ENCODE measurements at places on chromosomes 16 and 17.

DNA sequence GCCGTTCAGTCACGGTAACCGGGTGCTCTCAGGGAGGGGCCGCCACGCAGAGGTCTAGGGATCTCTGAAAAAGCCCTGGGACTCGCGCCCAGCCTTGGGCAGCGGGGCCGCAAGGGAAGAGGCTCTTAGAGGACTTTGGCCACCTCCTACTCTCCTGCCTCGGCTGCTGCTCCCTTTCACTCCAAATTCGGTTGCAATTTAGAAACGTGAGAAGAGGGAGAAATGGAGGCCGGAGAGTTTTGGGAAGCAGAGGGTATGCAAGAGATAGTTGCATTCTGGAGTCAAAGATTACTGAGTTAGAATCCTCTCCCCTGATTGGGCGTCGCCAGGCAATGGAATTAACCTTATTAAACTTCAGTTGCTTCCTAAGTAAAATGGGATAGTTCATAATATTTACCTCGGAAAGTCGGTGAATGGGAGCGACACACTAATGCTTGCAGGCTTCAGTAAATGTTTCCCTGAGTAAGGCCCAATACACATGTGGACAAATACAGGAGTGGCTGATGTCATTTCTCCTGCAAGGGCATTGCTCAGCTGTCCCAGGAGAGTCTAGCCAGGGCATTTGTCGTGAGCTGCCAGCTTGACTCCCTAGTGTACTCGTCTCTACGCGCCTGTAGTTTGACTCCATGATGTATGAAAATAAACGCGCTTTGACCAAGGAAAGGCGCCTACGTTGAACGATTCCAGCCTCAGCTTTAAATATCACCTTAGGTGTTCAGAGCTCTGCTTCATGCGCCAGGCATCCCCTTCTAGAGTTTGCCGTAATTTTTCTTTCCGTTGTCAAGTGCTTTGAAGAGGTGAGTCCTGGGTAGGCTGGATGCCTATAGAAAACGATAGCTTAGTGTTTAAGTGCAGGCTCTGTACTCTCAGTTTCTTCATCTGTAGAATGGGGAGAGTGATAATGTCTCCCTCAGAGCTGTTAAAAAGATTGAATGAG lies 667 bp downstream of the OGFOD1 start:
- peak; percentile 55 for DNase-seq

- DNase-seq, result peak; percentile 35
Observed at GRCh38 chr16:55543472-55543871, 23.0 kb upstream of the CAPNS2 start.

DNA sequence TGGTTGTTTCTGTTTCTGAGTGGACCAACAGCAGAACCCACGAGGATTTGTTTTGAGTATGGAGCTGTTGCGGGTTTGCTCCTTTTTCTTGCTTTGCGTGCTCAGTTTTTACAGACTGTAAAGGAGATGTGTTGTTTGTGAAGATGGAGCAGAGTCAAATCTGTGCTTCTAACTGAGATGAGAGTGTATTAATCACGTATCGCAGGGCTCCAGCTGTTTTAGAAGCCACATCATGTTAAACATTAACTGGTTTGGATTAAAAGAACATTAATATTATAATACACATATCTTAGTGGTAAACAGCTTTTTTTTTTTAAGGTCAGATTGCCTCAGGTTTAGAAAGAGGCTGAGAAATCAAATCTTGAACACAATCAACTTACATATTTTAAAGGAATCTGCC lies 69.4 kb downstream of the YPEL2 start:
- DNase-seq, result no peak

- DNase-seq, result no peak
Observed at GRCh38 chr16:22322021-22322471, 24.8 kb downstream of the POLR3E start.

DNA sequence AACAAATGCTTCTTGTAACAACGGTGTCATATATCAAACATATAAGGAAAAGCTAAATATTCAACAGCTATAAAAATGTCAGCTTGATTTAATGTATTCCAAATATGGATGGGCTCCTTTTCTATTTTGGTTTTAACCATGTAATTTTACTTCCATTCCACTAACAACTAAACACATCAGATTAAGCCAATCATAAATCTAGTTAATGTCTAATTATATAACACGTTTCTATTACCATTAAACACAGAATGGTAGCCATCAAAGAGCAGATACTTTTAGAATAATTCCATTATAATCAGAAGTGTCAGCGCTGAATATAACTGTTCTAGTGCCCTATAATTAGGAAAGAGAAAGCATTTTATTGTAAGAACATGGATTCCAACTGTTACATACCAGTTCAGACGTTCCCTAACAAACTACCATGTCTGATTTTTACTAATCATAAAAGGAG lies 10.0 kb downstream of the CMC2 start:
- DNase-seq, result no peak

DNA sequence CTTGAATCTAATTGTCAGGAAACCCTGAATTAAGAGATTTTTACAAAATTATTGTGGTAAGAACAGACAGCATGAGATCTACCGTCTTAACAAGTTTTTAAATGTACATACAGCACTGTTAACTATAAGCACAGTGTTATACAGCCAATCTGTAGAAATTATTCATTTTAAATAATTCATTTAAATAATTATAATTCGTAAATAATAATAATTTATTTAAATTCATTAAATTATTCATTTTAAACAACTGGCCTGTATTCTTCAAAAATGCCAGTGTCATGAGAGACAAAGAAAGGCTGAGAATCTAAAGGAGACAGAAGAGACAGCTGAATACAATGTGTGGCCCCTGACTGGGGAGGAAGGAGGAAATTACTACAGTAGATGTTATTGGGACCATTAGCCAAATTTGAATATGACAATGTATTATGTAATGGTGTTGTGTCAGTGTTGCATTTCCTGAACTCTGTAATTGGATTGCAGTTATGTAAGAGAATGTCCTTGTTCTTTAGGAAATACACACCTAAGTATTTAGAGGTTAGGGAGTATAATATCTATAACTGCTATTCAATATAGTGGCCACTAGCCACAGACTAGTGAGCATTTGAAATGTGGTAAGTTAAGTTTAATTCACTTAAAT lies 2.3 kb downstream of the RSAD1 start:
- DNase-seq, result no peak

DNA sequence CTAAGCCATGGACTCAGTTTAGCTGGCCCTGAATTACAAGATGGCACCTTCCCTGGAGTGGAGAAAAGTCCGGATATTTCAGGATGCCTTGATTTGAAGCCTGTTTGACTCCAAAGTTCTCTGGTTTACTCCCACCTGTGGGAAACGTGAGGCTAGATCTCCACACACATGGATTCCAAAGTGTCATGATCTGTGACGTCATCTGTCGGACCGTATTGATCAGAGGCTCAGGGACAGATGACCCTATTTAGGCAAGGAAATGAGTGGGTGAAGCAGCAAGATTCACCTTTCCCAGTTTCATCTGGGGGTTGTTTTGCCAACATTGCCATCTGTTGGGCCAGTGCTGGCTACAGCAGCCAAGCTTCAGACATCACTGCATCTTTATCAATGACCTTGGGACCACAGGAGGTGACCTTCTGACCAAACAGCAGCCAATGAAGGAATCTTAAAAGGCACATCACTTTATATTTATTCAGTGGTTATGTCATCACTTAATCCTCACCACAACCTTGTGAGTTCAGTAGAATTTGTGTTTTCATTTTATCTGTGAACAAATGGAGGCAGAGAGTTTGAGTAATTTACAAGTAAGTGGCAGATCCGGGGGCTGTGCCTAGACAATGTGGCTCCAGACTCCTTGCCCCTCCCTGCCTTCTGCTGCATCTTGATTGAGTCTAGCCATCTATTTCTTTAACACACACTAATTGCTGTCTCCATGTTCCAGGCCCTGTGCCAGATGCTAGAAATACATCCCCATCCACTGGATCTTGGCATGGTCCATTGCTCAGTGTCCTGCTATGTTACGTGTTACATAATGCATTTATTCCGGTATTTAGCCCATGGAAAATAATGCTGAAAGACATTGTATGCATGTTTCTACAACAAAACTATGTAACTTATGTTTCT lies 1.5 kb upstream of the CDH13 start:
- DNase-seq, result peak; percentile 42

- no peak for DNase-seq
Observed at GRCh38 chr17:52536489-52536888, 378.0 kb upstream of the CA10 start.

DNA sequence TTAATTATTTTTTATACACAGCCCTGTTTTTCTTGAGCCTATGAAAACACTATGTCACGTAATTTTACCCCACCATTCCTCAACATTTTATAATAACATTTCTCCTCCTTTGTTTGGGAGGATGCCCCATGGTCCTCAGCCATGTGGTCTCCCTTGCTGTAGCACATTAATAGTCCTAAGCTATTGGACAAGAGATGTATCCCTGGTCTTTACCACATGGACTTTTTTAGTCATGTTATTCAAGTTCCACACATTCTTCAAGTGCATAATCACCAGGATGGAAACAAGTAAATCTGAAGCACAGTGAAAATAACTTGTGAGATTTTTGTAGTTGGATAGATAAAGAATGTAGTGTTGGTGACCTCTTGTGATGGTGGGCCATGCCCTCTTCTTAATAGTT lies 2.0 kb upstream of the KRTAP2-3 start:
- peak; percentile 88 for DNase-seq

GRCh38 chr17:81003711-81004475 lies 12.3 kb downstream of the CHMP6 start:
- DNase-seq, result peak; percentile 28

DNA sequence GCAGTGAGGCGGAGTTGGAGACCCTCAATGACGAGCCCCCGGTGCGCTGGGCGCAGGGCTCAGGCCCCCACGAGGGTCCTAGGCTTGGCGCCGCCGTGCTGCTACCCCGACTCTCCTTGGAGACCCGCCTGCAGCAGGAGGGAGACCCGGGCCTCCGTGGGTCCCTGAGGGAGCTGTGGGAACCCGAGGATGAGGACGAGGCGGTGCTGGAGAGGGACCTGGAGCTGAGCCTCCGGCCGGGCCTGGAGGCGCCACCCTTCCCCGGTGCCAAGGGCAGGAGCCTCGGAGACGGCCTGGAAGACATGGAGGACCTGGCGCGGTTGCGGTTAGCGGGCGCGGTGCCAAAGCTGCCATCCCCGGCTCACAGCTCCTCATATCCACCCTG lies 2.3 kb downstream of the MYO15B start:
- no peak for DNase-seq

DNA sequence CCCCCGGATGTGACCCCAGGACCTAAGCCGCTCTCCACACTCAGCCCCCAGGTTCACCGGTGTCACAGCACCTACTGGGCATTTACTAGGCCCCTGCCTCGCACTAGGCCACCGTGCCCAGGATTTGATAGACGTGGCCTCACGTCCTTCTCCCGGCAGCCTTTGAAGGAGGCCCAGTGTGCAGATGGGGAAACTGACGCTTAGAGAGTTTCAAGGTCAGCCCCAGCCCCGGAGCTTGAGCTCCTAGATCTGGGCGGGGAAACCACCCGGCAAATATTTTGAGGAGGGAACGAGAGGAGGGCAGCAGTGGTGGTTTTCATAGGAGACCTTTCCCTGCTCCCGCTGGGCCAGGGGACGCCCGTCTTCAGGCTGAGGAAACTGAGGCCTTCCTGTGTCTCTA lies 10.3 kb downstream of the ZFPM1 start:
- no peak for DNase-seq

DNA sequence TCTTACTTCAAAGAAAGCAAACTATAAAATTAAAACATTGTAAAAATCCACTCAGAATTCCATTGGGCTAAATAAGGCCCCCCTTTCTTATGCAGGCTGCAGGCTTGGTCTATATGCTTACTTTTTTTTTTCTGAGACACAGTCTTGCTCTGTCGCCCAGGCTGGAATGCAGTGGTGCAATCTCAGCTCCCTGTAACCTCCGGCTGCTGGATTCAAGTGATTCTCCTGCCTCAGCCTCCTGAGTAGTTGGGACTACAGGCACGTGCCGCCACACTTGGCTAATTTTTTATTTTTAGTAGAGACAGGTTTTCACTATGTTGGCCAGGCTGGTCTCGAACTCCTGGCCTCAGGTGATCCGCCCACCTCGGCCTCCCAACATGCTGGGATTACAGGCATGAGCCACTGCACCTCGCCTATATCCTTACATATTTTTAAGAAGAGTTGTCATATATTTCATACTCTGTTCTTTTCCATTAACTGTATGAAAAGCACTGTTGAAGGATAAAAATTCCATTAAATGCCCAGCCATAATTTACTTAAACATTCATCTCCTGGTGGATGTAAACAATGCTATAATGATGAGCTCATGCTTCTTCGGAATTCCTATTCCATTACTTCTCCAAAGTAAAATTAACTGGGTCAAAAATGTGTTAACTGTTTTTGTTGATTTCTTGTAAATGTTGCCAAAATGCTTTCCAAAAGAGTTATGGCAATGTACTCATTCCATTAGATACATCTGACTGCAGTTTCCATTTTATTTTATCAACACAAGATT lies 17.8 kb downstream of the SNN start:
- no peak for DNase-seq

DNA sequence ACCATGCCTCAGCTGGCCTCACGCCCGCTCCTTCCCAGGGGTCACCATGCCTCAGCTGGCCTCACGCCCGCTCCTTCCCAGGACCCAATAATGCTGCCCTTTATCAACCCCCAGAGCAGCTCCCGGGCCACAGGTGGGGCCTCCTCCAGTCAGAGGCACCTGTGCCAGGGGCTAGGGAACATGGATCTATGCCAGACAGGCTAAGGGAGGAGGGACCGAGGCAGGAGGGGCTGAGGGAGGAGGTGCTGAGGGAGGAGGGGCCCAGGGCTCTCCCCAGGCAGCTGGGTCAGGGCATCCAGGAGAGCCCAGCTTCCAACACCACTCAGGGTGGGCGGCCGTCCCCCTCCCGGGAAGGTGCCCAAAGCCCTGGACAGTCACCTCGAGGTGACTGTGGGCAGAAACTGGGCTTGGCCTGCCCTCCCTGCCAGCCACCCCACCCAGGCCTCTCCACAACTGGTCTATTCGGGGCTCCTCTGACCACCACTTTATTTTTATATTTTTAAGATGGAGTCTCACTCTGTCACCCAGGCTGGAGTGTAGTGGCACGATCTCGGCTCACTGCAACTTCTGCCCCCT lies 19.4 kb downstream of the UTS2R start:
- no peak for DNase-seq

- DNase-seq, result no peak
Observed at GRCh38 chr17:55842405-55843158, 91.7 kb downstream of the PCTP start.

- peak; percentile 85 for DNase-seq
Observed at GRCh38 chr16:24848065-24848464, 2.3 kb downstream of the SLC5A11 start.

- DNase-seq, result peak; percentile 73
Observed at GRCh38 chr17:51056813-51057510, 63.7 kb downstream of the SPAG9 start.

GRCh38 chr16:14640538-14640937 lies 7.8 kb downstream of the BFAR start:
- DNase-seq, result no peak

Measured in RPMI7951 (cell line).